ENCODE measurements at places on chromosomes 12 and 14.

DNA sequence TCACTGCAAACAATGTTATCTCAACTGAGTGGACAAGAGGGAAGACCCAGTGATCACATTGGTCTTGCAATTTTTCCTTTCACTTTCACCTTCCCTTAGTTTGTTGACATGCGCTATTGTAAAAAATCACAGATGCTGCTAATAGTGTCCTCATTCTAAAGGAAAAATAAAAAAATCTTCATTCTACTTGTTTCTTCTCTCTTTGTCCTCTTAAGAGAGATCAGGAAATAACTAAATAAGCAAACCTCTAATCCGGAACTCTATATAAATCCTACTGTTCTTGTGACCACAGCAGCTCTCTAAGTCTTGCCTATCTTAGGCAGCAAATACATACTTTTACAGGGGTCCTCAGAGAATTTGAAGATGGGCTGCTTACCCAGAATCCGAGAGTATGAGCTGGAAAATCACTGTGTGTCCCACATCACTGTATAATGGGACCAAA, 257.7 kb downstream of the NAV3 start:
- no peak for DNase-seq

GRCh38 chr14:97776890-97777558, 979.8 kb downstream of the VRK1 start:
- DNase-seq, result no peak

- DNase-seq, result no peak
Measured at GRCh38 chr12:8446642-8447547, 8.9 kb upstream of the CLEC6A start.

- DNase-seq, result no peak
Measured at GRCh38 chr12:124837958-124838803, 25.5 kb downstream of the SCARB1 start.

DNA sequence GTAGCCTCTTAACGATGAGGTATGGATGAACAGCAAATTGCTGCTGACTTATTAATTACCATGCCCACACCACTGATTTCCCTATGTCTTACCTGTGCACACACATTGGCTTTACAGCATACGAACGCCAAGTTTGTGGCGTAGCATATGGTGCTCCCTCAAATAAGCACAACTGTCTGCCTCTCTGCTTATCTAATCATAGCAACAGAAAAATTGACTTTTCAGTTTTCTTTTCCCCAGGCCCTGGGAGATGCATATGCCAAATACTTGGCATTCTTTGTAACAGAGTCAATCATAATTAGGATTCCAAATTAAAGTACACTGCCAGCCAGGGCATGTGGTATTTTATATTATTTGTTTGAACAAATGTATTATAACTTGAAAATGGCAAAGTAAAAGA, 625.5 kb downstream of the DIO2 start:
- DNase-seq, result no peak

GRCh38 chr12:28164644-28165275, 25.5 kb upstream of the CCDC91 start:
- DNase-seq, result no peak

DNA sequence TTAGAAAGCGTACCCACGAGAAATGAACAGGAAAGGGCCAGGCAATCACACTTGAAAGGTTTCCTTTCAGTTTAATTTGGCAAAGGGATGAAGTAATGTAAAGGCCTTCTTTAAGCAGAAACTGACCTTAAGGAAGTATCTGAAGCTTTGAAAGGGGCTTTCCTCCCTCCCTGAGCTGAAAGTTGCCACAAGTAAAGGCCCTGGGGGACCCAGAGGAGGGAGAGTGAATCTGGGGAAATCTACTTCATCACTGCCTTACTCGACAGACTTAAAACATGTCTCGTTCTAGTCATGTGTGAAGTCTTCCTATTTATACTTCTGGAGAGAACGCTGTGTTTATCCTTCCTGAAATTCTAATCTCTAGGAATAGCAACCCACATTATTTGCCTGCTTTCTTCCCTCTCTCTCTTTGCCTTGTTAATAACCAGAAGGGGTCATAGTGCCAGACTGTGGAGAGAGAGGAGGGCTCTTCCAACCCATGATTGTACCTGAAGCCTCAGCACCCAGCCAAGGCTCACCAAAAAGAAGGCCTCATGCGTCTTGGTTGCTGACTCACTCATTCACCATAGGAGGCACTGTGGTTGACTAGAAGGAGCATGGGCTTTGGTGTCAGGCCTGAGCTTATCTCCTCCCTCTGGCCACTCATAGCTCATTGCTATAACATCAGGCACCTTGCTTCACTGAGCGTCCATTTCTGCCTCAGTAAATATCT, 10.2 kb upstream of the GPX2 start:
- no peak for DNase-seq

DNA sequence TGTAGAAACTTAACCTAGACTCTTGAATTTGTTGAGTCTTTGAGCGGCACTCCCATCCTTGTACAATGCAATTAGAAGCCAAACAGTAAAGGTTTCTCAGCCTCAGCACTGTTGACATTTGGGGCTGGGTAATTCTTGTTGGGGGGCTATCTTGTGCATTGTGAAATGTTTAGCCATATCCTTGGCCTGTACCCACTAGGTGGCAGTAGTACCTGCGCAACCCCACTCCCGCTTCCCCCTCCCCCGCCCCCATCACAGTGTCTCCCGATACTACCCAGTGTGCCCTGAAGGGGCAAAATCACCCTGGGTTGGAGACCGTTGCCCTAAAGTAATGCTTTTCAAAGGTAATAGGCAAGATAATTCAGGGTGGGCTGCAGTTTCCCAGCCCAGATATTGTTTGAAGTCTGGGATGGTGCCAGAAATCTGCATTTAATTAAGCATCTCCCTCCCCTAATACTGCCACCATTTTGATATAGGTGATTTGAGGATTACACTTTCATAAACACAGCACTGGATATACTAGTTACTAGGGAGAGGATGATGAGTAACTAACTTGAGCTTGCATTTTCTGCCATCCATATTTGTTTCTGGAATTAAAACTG, 1.8 kb downstream of the COX6A1 start:
- peak; percentile 38 for DNase-seq

DNA sequence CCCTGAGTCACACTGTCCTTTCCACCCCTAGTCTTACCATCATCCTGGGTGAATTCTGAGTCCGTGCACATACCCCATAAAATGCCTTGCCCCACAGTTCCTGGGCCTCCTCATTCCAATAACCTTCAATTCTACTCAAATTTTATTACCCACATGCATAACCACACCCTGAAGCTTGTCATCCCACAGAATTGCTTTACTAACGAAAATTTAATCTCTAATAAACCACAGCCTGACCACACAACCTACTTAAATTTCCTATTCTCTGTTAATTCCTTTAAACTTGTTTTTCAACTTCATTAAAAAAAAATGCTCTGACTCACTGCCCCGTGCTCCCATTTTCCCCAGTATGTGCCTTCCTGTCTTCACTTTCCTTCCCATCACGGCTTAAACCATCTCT, 205.9 kb downstream of the PHLDA1 start:
- DNase-seq, result no peak

DNA sequence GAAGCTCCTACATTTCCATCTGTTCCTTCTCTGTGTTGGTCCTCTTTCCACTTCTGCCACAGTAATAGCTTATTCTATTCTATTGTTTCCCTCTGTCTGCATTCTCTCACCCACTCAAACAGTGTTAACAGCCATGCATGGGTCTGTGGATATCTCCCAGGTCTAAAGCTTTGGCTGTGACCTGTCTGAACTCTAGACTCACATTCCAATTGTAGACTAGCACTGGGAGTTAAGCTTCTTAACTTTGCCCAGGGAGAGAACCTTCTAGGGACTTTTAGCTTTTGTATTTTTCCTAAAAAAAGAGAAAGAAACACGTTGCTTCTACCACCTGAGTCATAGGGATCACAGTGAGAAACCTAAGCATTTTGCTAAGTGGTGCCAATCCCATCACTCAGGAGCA, 36.7 kb downstream of the PTPRR start:
- DNase-seq, result no peak

DNA sequence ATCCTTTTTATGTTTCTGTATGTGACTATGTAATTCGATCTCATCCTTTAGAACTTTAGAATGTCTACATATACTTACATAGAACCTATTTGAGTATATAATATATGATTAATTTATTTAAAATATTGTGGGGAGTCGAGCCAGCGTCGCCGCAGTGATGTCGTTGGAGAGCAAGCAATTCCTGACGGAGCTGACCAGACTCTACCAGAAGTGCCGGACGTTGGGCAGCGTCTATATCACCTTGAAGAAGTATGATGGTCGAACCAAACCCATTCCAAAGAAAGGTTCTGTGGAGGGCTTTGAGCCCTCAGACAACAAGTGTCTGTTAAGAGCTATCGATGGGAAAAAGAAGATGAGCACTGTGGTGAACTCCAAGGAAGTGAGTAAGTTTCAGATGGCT, 6.4 kb upstream of the CD27 start:
- no peak for DNase-seq

All from stimulated activated CD4-positive, alpha-beta T cell treated with anti-CD3 and anti-CD28 coated beads, Interleukin-12 subunit alpha, Interleukin-12 subunit beta, amount 100 ng/mL, for 24 hours (primary cell).